ENCODE measurements at places on chromosomes 2 and 18.

- no peaks in the 10 kb centered on the region for H3K36me3 ChIP-seq
- H3K4me1 ChIP-seq, result peaks cover 64% of the 10 kb centered on the region
- no peaks in the 10 kb centered on the region for H3K27me3 ChIP-seq
- H3K27ac ChIP-seq, result peak overlapping the region; percentile 88
Observed at GRCh38 chr2:160407393-160408172, 86.0 kb downstream of the RBMS1 start.

GRCh38 chr2:240888130-240888889 is 7.6 kb downstream of the MAB21L4 start:
- H3K4me3 ChIP-seq, result no peak overlapping the region
- peak; percentile 39 for DNase-seq
- H3K4me1 ChIP-seq, result no peaks in the 10 kb centered on the region
- no peaks in the 10 kb centered on the region for H3K36me3 ChIP-seq
- no peak overlapping the region for H3K27ac ChIP-seq

- no peaks in the 10 kb centered on the region for H3K36me3 ChIP-seq
- peak overlapping the region; percentile 16 for H3K27ac ChIP-seq
- H3K4me3 ChIP-seq, result no peak overlapping the region
- H3K27me3 ChIP-seq, result no peaks in the 10 kb centered on the region
- DNase-seq, result no peak
Observed at GRCh38 chr18:50638884-50639420, 79.1 kb downstream of the MAPK4 start.

- H3K27me3 ChIP-seq, result no peaks in the 10 kb centered on the region
- DNase-seq, result no peak
- no peak overlapping the region for H3K4me3 ChIP-seq
- H3K36me3 ChIP-seq, result no peaks in the 10 kb centered on the region
- no peak overlapping the region for H3K27ac ChIP-seq
Observed at GRCh38 chr2:65960953-65961352, 474.0 kb upstream of the MEIS1 start.

- no peak for DNase-seq
- no peak overlapping the region for H3K4me3 ChIP-seq
- H3K27me3 ChIP-seq, result no peaks in the 10 kb centered on the region
- H3K36me3 ChIP-seq, result peaks cover 11% of the 10 kb centered on the region
- peak overlapping the region; percentile 81 for H3K27ac ChIP-seq
Observed at GRCh38 chr2:178846458-178846802, 39.2 kb upstream of the TTN start.

- no peaks in the 10 kb centered on the region for H3K27me3 ChIP-seq
- H3K4me3 ChIP-seq, result no peak overlapping the region
- H3K36me3 ChIP-seq, result no peaks in the 10 kb centered on the region
- H3K27ac ChIP-seq, result no peak overlapping the region
Observed at GRCh38 chr2:99797475-99797874, 307.7 kb upstream of the REV1 start.

DNA sequence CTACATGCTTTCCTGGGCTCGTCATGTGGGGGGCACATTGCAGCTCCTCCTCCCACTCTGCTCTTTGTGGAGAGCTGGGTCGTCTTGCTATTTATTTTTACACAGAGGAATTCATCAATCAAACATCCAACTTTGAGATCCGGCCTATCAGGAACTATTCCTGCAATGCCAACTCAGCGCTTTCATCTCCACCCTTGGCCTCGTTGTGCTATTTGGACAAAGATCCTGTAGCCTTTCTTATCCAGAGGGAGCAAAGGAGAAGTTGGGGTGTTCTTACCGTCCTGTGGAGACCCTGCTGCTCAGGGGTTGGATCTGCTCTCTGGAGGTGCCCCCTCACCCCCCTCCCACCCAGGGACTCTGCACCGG is 92.1 kb downstream of the ASB1 start:
- no peak overlapping the region for H3K4me3 ChIP-seq
- DNase-seq, result no peak
- no peak overlapping the region for H3K27ac ChIP-seq
- H3K4me1 ChIP-seq, result no peaks in the 10 kb centered on the region
- H3K36me3 ChIP-seq, result no peaks in the 10 kb centered on the region
- no peaks in the 10 kb centered on the region for H3K27me3 ChIP-seq

DNA sequence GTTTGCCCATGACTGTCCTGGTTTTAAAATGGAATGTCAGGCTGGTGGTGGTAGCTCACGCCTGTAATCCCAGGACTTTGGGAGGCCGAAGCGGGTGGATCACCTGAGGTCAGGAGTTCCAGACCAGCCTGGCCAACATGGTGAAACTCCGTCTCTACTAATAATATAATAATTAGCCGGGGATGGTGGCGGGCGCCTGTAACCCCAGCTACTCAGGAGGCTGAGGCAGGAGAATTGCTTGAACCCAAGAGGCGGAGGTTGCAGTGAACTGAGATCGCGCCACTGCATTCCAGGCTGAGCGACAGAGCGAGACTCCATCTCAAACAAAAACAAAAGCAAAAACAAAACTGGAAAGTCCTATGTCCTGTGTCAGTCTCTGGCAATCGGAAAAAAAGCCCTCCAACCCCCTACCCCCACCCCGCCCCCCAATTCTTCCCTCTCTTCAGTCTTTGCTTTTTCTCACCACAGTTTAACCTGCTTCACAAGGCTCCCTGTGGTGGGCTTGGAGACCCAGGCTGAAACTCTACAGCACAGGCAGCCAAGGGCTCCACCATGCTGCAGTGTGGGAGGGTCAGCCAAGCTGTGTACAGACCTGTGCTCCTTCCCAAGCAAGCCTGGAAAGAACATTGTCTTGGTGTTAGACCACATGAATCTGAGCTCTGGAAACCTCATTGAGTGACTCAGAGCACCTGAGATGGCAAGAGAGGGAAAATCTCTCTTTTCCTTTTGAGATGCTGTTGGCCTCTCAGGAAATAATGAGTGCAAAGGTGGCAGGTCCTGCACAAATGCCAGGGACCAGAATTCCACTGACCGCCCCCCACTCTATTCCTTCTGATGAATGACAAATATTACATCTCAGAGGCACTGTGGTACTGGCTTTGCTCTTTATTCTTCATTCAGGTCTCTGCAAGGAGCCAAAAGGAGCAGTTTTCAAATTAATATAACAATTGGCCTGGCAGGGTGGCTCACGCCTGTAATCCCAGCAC is 16.7 kb downstream of the MYCN start:
- no peaks in the 10 kb centered on the region for H3K27me3 ChIP-seq
- H3K4me1 ChIP-seq, result no peaks in the 10 kb centered on the region
- H3K27ac ChIP-seq, result no peak overlapping the region
- no peak for DNase-seq
- no peaks in the 10 kb centered on the region for H3K36me3 ChIP-seq

GRCh38 chr2:8575834-8576423 is 105.9 kb upstream of the ID2 start:
- no peak for DNase-seq

DNA sequence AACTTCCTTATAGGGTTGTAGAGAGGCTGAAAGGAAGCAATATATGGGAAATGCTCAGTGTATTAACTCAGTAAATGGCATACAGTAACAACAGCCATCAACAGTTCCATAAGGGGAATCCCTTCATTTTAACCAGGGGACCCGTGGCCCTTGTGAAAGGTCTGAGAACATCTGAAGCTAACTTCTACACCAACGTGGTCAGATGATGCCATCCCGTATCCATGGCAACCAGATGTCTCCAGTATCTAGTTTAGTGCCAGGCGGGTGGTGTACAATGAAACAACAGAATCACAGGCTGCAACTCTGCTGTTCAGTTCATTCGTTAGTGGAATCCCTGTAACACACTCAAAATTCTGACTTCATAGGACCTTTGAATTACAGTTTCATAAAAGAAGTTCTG is 162.3 kb downstream of the TGIF1 start:
- no peaks in the 10 kb centered on the region for H3K4me1 ChIP-seq
- no peak overlapping the region for H3K27ac ChIP-seq
- no peaks in the 10 kb centered on the region for H3K36me3 ChIP-seq
- H3K27me3 ChIP-seq, result no peaks in the 10 kb centered on the region
- no peak for DNase-seq
- no peak overlapping the region for H3K4me3 ChIP-seq

DNA sequence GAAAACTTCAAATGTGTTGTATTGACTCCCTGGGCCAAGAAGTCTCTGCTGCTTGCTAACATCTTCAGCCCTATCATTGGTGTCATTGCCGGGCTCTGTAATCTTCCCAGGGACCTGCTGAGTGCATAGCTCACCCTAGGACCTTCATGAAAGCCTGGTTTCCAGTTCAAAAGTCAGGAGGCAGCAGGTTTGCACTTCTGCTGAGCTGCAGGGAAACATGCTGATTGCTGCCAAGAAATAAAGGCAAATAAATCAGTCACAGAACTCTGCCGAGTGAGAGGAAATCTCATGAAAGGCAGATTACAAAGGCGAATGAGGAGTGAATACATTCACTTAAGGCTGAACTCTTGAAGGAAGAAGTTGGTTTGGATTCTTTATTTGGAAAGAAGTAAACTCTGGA is 1947.6 kb upstream of the CELF4 start:
- H3K4me3 ChIP-seq, result no peak overlapping the region
- DNase-seq, result no peak
- no peaks in the 10 kb centered on the region for H3K36me3 ChIP-seq
- no peaks in the 10 kb centered on the region for H3K4me1 ChIP-seq

GRCh38 chr2:95379371-95379831 is 23.1 kb upstream of the FAHD2A start:
- H3K36me3 ChIP-seq, result no peaks in the 10 kb centered on the region
- H3K27me3 ChIP-seq, result no peaks in the 10 kb centered on the region
- H3K4me1 ChIP-seq, result no peaks in the 10 kb centered on the region
- no peak overlapping the region for H3K27ac ChIP-seq
